ENCODE measurements at places on chromosomes 1 and 21. TPM values are rescaled to one million over a fixed set of nuclear protein-coding genes. Genes with fewer than 3 reads are reported as not detected.

Gene LRRC38
- total RNA-seq, result not detected

Gene MFAP2
- total RNA-seq, result 0.55 TPM

Gene OPTC
- total RNA-seq, result not detected

Gene NFIA
- total RNA-seq, result 6.5 TPM

Gene GPATCH4
- total RNA-seq, result 76.8 TPM
